ENCODE measurements at places on chromosomes 13 and 19.

GRCh38 chr19:13839938-13840304, 37.0 kb upstream of the NANOS3 start:
- H3K27ac ChIP-seq = peak overlapping the region; percentile 100
- no peak for DNase-seq
- no peaks in the 10 kb centered on the region for H3K27me3 ChIP-seq
- peaks cover 21% of the 10 kb centered on the region for H3K36me3 ChIP-seq

DNA sequence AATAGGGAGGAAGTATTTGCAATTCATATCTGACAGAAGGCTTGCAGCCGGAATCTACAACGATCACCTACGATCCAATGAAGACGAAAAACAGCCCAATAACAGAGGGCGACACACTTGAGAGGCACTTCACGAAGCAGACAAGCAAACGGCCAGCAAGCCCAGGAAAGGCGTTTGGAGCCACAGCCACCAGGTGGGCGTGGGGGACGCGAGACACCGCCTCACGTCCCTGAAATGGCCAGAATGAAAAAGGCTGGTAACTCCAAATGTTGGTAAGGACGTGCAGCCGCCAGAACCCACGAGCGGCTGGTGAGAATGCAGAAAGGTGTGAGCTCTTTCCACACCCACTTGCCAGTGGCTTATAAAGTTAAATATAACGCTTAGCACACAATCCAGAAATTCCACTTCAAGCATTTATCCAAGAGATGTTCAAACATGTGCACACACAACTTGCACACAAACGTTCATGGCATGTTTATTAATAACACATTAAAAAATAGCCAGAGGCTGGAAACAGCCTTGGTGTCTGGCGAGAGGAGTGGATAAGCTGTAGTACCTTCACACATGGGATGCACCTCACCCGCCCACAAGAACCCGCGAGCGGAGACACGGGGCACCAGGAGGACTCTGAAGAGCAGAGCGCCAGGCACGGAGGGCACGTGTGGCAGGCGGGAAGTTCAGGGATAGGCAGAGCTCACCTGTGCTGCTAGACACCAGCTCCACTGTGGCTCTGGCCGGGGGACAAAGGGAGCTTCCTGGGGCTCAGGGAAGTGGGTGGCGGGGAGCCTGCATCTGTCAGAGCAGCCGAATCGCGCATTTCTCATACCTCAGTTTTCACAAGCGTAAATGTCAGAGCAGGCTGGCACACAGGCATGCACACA, 89.3 kb downstream of the SPACA7 start:
- H3K27me3 ChIP-seq = no peaks in the 10 kb centered on the region
- H3K27ac ChIP-seq = no peak overlapping the region
- H3K4me3 ChIP-seq = no peak overlapping the region
- no peak for DNase-seq

GRCh38 chr13:26300140-26300539, 46.2 kb downstream of the CDK8 start:
- no peak overlapping the region for H3K4me3 ChIP-seq
- no peak overlapping the region for H3K27ac ChIP-seq
- H3K4me1 ChIP-seq = no peaks in the 10 kb centered on the region
- no peak for DNase-seq

- H3K36me3 ChIP-seq = no peaks in the 10 kb centered on the region
- no peaks in the 10 kb centered on the region for H3K4me1 ChIP-seq
- no peak for DNase-seq
- H3K27me3 ChIP-seq = no peaks in the 10 kb centered on the region
- H3K4me3 ChIP-seq = no peak overlapping the region
- no peak overlapping the region for H3K27ac ChIP-seq
Observed at GRCh38 chr13:84574851-84575250, 692.6 kb upstream of the SLITRK1 start.

GRCh38 chr19:4362101-4362828, 18.9 kb downstream of the MPND start:
- H3K27ac ChIP-seq = no peak overlapping the region
- no peak for DNase-seq
- peaks cover 60% of the 10 kb centered on the region for H3K36me3 ChIP-seq
- H3K4me3 ChIP-seq = no peak overlapping the region
- no peaks in the 10 kb centered on the region for H3K27me3 ChIP-seq

DNA sequence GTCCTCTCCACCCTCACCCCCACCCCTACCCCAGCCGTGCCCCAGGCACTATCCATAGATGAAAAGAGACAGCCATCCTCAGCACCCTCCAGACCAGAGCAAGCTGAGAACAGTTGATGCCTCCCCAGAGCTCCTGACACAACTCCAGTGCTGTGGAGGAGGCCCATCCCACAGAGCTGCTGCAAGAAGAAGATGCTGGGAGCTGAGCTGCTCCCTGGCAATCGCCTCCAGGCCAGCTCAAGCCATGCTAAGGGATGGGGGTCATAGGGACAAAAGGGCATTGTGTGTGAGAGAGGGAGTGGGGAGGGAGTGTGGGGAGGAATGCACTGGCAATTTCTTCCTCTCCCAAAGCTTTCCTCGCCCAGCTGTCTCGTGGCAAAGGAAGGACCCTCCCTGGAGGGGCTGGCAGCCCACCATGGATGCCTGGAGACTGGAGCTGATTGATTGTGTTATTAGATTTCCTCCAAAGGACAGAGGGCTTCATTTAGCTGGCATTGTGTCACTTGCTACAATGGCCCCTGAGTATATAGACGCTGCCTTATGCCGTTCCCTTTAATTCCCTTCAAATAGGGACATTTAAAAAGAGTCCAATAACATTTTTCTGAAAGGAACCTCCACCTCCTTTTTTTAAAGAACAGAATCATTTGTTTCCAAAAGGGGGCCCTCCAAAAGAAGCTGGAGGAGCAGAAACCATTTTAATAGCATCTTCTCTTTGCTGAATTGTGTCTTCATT, 476.4 kb downstream of the FOXO1 start:
- no peak for DNase-seq
- H3K27me3 ChIP-seq = no peaks in the 10 kb centered on the region
- H3K4me1 ChIP-seq = peaks cover 56% of the 10 kb centered on the region
- H3K36me3 ChIP-seq = no peaks in the 10 kb centered on the region
- no peak overlapping the region for H3K4me3 ChIP-seq

- H3K4me3 ChIP-seq = no peak overlapping the region
- H3K36me3 ChIP-seq = peaks cover 4% of the 10 kb centered on the region
- H3K4me1 ChIP-seq = no peaks in the 10 kb centered on the region
- no peak for DNase-seq
- H3K27me3 ChIP-seq = no peaks in the 10 kb centered on the region
Observed at GRCh38 chr19:40356681-40357595, 8.4 kb downstream of the PLD3 start.

DNA sequence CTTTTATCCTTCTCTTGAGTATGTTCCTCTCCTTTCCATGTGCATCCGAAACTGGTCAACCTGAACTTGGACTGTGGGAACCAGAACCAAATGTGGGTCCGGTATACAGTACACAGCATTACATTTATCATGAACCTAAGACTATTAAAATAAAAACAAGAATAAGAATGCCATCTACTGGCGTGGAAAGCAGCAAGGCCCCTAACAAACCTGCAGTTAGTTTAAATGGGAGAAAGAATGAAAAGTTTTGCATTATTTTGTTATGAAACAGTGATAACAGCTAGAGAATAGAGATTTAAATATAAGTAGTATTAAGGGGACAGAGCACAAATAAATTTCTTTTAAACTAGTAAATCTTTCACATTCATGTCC, 159.5 kb downstream of the RBM26 start:
- H3K27ac ChIP-seq = no peak overlapping the region
- no peak overlapping the region for H3K4me3 ChIP-seq
- H3K27me3 ChIP-seq = no peaks in the 10 kb centered on the region
- no peaks in the 10 kb centered on the region for H3K4me1 ChIP-seq
- no peaks in the 10 kb centered on the region for H3K36me3 ChIP-seq

DNA sequence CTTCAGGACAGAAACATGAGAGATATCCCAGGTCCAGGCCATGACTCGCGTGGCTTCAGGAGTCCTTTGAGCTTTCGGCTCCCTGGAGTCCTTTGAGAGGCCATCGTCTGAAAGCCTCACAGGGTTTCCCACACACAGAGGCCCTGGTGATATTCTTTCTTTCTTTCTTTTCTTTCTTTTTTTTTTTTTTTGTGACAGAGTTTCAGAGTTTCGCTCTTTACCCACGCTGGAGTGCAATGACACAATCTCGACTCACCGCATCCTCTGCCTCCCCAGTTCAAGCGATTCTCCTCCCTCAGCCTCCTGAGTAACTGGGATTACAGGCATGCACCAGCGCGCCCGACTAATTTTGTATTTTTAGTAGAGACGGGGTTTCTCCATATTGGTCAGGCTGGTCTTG, 5.5 kb downstream of the SIN3B start:
- no peak overlapping the region for H3K4me3 ChIP-seq
- peaks cover 77% of the 10 kb centered on the region for H3K36me3 ChIP-seq
- H3K27ac ChIP-seq = no peak overlapping the region
- H3K27me3 ChIP-seq = no peaks in the 10 kb centered on the region
- peaks cover 5% of the 10 kb centered on the region for H3K4me1 ChIP-seq

DNA sequence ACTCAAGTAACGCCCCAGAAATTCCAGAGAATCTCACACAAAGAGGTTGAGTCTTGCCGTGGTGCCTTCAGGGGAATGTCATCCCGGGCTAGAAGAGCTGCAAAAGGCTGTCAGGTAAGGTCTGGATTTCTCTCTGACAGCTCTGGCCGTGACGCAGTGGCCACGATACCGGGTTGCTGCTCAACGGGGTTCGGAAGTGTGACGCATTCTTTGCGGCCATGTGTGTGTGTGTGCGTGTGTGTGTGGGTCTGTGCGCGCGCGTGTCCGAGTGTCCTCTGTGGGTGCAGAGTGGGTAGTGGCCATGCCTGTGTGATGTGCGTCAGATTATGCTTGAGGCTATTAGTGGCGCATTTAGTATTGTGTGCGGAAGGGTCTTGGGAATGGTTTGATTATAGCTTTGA, 306 bp downstream of the ZNF540 start:
- H3K27me3 ChIP-seq = no peaks in the 10 kb centered on the region
- DNase-seq = peak; percentile 62
- peaks cover 3% of the 10 kb centered on the region for H3K4me1 ChIP-seq
- peak overlapping the region; percentile 92 for H3K27ac ChIP-seq

GRCh38 chr19:19300613-19301012, 19.7 kb downstream of the SUGP1 start:
- no peak overlapping the region for H3K27ac ChIP-seq
- peaks cover 35% of the 10 kb centered on the region for H3K36me3 ChIP-seq
- H3K27me3 ChIP-seq = no peaks in the 10 kb centered on the region
- no peak overlapping the region for H3K4me3 ChIP-seq

DNA sequence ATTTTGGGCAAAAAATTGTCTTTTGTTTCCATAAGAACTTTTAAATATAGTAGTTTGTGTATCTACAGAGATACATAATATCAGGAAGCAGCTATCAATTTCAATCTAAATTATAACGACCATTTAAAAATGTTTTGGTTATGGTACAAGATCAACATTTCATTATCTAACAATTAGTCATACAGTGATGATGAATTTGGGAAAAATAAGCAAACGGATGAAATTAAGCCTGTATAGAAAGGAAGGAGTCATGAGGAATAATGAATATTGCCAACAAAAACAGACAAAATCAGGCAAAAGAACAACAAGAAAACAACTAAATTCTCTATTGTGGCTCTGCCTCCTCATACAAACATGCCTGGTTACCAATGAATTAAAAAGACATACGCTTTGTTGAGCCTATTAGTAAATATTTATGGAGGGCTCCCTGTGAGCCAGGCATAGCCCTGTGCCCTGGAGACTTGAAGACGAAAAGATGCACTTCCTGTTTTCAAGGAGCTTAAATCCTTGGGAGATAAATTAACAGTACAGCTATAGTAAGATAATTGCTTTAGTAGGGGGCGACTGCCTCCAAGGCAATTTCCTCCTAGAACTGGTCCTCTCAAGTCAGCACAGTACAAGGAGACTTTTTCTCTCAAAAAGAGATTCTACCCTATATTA, 73.0 kb downstream of the NALCN start:
- no peak overlapping the region for H3K27ac ChIP-seq
- no peak overlapping the region for H3K4me3 ChIP-seq
- no peaks in the 10 kb centered on the region for H3K27me3 ChIP-seq
- no peak for DNase-seq
- H3K36me3 ChIP-seq = no peaks in the 10 kb centered on the region

DNA sequence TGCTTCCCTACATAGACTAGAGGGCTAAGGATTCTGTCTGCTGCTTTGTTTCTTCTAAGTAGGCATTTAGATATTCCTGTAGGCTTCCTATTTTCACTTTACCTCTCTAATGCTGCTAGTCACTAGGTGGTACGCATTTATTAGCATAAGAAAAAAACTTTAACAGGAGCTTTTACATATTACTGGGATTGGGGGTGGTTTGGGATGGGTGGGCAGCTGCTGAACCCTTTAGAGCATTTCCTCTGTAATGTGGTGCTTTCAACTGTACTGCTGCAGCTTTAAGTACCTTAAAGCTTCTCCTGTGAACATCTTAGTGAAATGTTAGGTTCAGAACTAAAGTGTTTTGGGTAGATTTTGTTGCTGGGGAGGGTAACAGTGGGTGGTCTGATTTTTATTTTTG, 92.6 kb downstream of the ZNF486 start:
- no peaks in the 10 kb centered on the region for H3K27me3 ChIP-seq
- no peak for DNase-seq
- no peak overlapping the region for H3K4me3 ChIP-seq
- no peaks in the 10 kb centered on the region for H3K36me3 ChIP-seq

- H3K27me3 ChIP-seq = no peaks in the 10 kb centered on the region
- no peaks in the 10 kb centered on the region for H3K4me1 ChIP-seq
- no peaks in the 10 kb centered on the region for H3K36me3 ChIP-seq
- H3K27ac ChIP-seq = no peak overlapping the region
- no peak overlapping the region for H3K4me3 ChIP-seq
Observed at GRCh38 chr13:34038541-34039068, 220.7 kb downstream of the RFC3 start.

DNA sequence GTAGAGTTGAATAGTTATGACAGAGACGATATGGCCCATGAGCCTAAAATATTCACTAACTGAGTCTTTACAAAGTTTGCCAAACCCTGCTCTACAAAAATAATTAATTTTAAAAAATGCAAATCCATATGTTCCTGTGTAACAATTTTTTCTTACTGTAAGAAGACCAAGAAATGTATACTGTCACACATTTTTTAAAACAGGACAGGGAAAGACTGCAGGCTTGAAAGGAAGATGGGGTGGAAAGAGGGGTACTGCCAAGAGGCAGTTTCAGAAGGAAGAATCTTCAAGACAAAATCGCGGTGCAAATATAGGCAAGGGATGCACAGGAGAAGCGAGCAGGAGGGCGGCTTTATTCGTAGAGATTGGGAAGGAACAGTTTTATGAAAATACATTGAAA, 115.7 kb upstream of the KLHL1 start:
- H3K36me3 ChIP-seq = no peaks in the 10 kb centered on the region
- H3K4me1 ChIP-seq = no peaks in the 10 kb centered on the region
- DNase-seq = no peak
- H3K27ac ChIP-seq = no peak overlapping the region

DNA sequence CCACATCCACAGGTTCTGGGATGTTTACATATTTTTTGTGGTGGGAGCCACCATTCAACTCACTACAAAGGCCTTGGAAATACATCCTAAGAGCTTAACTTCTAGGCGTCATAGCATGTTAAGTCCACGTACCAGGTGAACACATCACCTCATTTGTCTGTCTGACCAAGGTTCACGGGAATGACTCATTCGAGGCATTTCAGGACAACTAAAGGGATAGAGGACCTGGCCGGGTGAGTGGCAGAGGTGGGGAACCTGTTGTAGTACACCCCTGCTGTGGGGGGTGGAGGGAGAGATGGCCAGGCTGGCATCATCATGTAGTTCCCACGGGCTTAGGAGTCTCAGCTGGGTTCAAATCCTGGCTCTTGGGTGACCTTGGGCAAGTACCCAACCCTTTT, 51.5 kb downstream of the BICRA start:
- H3K27ac ChIP-seq = peak overlapping the region; percentile 4
- H3K36me3 ChIP-seq = no peaks in the 10 kb centered on the region
- H3K27me3 ChIP-seq = no peaks in the 10 kb centered on the region

Data from ascending aorta (tissue), 2 donors.